Activated CD8-positive, alpha-beta T cell treated with anti-CD3 and anti-CD28 coated beads, Interleukin-2, amount 10 ng/mL, durations not matched to agents 7 days and 5 days (primary cell): ENCODE measurements at places on chromosomes 11 and 22. TPM values are rescaled to one million over a fixed set of nuclear protein-coding genes. Genes with fewer than 3 reads are reported as not detected.

GRCh38 chr22:46482056-46482675, 55.3 kb downstream of the CELSR1 start:
- DNase-seq = no peak

NELL1 gene
- not detected for total RNA-seq

DNA sequence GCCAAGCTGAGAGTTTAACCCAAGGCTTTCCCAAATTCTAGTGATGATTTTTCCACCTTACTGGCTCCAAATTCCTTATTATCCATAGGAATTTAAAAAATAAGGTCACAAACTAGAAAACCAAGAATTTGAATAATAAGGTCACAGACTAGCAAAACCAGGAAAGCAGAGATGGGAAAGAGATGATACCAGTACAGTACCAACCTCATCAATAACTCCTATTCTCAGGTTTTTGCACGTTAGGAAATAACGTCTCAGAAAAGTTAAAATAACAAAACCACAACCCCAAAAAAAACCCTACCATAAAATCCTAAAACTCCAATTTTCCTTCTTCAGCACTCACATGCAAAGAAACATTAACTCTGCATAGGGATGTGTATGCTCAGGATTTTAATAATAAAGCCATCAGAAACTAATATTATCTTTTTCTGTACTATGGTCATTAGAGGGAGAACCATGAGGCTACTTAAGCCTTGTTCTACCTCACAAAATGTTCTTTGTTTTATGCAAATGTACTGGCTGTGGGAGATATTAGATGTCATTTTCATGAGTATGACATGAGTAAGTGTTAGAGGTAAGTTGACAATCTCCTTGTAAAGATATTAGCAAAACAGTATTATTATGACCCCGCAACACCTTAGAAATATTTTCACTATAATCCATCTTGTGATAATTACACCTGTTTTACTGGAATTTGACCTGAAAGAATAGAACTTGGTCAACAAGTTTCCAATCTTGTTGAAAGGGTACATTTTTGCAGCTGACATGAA, 16.1 kb upstream of the EED start:
- no peak for DNase-seq

- no peak for DNase-seq
Measured at GRCh38 chr11:24407733-24408132, 89.1 kb upstream of the LUZP2 start.

- DNase-seq = no peak
Measured at GRCh38 chr11:11056749-11057471, 199.1 kb upstream of the ZBED5 start.

- DNase-seq = no peak
Measured at GRCh38 chr11:1402355-1403077, 12.8 kb downstream of the BRSK2 start.

DNA sequence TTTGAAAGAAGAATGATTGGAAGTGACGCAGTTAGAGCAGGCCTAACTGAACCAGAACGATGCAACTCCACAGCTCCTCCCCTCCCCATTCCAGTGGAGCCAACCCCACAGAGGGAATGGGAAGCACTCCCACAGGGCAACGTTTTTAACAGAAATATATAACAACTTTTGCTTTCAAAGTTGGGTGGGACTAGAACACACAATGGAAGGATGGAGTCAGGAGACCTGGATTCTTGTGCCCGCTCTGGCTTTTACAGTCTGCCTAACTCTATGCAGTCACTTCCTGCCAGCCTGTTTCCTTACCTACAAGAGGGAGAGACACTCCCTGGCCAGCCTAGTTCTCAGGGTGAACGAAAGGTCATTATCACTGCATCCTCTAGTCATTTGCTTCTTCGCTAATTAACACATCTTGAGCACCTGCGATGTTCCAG, 75.5 kb downstream of the PACSIN2 start:
- no peak for DNase-seq

- DNase-seq = no peak
Measured at GRCh38 chr22:40665312-40665711, 14.0 kb upstream of the MCHR1 start.

- no peak for DNase-seq
Measured at GRCh38 chr11:35523331-35523768, 2.1 kb downstream of the PAMR1 start.

LIF gene
- total RNA-seq = 569 TPM
